ENCODE measurements at places on chromosomes 11 and 22. TPM values are rescaled to one million over a fixed set of nuclear protein-coding genes. Genes with fewer than 3 reads are reported as not detected.

MUC15 gene
- polyA plus RNA-seq: 2.0 TPM

TRIM49D1 gene
- not detected for polyA plus RNA-seq

PRAME gene
- not detected for polyA plus RNA-seq

SNX19 gene
- 14.2 TPM for polyA plus RNA-seq

LRP4 gene
- 2.6 TPM for polyA plus RNA-seq

MRGPRE gene
- polyA plus RNA-seq: not detected

ALX4 gene
- polyA plus RNA-seq: 0.22 TPM

SLC7A4 gene
- 0.34 TPM for polyA plus RNA-seq

OR52E6 gene
- not detected for polyA plus RNA-seq

KCNJ1 gene
- 0.01 TPM for polyA plus RNA-seq

OR10D3 gene
- not detected for polyA plus RNA-seq

C11orf52 gene
- polyA plus RNA-seq: 2.7 TPM

ZNF408 gene
- polyA plus RNA-seq: 4.0 TPM

HPX gene
- polyA plus RNA-seq: not detected

MPST gene
- 131 TPM for polyA plus RNA-seq

All from adipose tissue (tissue), 3 donors.